ENCODE measurements at places on chromosomes 6 and 20.
A peak's percentile ranks its signal among the peaks of the same experiment; 100 is the strongest.

- peak; percentile 85 for DNase-seq
Measured at GRCh38 chr20:64101731-64102621, 5.4 kb downstream of the NPBWR2 start.

DNA sequence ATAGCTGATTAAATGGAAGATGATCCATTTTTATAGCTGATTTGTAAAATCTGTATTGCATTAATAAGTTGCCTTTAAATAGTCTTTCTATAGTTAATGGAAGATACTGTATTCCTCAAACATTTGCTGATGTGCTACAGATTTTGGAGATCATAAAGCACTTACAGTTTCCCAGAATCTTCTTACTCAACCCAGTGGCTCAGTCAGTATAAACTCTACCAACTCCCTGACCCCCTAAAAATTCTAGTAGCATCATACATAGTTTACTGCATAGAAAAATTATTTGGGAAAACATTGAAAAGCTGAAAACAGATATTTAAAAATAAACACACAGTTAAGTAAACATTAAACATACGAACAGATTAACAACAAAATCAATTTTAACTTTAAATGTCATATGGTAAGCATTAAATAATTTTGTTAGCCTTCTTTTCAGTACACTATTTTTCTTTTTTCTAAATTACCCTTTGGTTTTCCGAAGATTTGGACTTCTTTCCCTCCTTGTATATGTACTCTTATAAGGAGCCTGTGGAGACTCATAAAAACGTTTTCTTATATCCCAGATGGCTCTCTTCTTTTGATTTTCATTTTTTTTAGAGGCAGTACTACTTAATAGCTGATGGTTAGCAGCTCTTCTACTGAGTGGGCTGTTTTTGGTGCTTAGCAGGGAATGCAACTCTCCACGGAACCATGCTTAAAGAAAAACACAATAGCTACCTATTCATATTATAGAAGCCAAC, 62.7 kb upstream of the BMP5 start:
- DNase-seq: no peak

DNA sequence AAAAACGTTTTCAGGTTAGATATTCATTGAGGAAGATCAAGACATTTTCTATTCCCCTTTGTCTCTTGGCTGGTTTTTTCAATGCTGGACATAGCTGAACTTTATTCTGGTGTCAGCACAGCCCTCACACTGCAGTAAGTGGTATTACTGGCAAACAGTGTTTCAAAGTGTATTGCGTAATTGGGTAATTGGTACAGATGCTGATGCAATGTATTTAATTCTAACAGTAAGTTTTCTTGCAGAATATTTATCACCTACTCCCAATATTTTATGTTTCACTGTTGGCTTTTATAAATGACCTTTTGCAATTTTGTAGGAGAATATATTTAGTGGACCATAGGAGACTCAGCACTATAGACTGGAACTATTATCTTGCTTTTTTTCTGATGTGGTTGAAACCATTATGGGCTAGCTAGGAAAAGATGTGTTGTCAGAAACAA, 287.6 kb upstream of the SOX4 start:
- no peak for DNase-seq

- DNase-seq: no peak
Measured at GRCh38 chr6:6314596-6314995, 5.9 kb downstream of the F13A1 start.

DNA sequence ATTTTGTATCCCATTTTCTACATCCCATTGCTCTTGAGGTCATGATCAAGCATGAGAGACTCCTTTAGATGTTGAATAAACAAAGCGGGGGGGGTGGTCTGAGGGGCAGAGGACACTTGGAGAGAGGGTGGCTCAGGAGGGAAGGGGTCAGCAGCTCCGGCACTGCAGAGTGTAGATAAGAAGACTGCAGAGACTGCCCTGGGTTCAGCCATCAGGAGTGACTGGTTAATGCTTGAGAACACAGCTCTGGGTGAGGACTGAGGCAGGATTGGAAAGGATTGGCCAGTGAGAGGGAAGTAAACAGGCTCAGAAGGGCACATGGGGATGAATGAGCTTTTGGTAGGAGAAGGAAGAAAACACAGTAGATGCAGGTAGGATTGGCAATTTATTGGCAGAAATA, 205.3 kb upstream of the CNR1 start:
- no peak for DNase-seq

GRCh38 chr6:15523679-15524630, 138.9 kb downstream of the DTNBP1 start:
- peak; percentile 19 for DNase-seq

Data from activated T-cell treated with anti-CD3 and anti-CD28 coated beads, Interleukin-2, amount 50 U/mL, for 48 hours (primary cell).